ENCODE measurements at places on chromosomes 4 and X. TPM values are rescaled to one million over a fixed set of nuclear protein-coding genes. Genes with fewer than 3 reads are reported as not detected.

The STOX2 gene
- 1.1 TPM for total RNA-seq

The TEX13D gene
- not detected for total RNA-seq

The ADAMTS3 gene
- 3.4 TPM for total RNA-seq

The SMR3A gene
- not detected for total RNA-seq

The CAPN6 gene
- total RNA-seq = not detected

The PDE6B gene
- 0.39 TPM for total RNA-seq

The ZNF157 gene
- total RNA-seq = not detected

The TCEANC gene
- total RNA-seq = 1.3 TPM

The GPR119 gene
- total RNA-seq = not detected

The TKTL2 gene
- total RNA-seq = not detected

The OPHN1 gene
- 2.9 TPM for total RNA-seq

The SCD5 gene
- total RNA-seq = 28.4 TPM

The FAM47A gene
- total RNA-seq = not detected

The NAP1L3 gene
- 0.82 TPM for total RNA-seq

DNA sequence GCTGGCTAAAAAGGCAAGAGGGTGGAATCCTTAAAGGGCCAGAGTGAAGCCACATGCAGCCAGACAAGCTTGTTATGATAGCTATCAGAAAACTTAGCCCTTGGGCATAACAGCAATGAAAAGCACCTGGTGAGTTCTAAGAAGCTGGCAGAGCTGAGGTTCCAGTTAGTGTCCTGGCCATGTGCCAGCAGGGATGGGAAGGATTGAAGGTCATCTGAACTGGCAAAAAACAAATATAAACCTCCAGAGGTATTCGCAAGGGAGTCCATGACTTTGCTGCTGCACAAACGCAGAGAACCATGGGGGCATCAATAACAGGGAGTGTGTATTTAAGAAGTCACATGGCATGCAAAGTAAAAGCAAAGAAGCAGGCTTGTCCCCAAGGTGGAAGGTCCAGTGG lies 208.9 kb downstream of the FAM47A start:
- no peak for DNase-seq

DNA sequence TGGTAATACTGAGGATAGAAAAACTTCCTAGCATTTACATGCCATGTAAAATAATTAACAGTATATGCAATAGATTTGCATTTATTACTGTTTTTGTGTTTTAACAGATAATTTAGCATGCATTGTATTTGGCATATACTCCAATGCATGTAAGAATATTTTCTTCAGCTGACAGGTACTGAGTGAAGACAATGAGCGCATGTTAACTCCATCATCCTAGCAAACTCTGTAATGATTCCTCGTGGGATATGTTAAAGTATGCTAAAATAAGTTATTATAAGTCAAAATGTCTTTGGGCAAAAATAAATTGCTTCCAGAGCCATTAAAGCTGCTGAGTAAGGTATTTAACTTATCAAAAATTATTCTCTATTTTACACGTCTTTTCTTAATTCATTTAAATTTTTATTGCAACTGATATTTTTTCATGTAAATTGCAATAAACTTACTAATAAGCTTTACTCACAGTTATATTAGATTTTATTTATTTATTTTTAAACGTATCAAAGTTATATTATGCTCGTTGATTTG lies 616.4 kb upstream of the NDST4 start:
- no peak for DNase-seq

- no peak for DNase-seq
Measured at GRCh38 chrX:148538582-148538981, 38.2 kb downstream of the AFF2 start.

DNA sequence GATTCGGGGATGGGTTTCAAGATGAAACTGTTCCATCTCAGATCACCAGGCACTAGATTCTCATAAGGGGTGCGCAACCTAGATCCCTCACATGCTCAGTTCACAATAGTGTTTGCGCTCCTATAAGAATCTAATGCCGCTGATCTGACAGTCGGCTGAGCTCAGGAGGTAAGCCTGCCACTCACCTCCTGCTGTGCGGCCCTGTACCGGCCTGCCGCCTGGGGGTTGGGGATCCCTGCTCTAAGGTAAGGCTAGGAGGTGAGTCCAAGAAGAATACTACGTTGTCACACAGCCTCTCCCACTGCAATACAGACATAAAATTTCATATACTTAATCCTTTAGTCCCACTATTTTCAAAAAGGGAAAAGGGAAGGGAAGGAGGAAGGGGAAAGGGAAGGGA lies 213.4 kb upstream of the HCCS start:
- DNase-seq = no peak

DNA sequence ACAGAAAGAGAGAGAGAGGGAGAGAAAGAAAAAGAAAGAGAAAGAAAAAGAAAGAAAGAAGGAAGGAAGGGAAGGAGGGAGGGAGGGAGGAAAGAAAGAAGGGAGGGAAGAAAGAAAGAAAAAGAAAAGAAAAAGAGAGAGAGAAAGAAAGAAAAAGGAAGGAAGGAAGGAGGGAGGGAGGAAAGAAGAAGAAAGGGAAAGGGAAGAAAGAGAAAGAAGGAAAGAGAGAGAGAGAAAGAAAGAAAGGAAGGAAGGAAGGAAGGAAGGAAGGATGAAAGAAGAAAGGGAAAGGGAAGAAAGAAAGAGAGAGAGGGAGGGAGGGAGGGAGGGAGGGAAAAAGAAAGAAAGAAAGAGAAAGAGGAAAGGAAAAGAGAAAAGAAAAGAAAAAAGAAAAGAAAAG lies 10.8 kb downstream of the OPHN1 start:
- no peak for DNase-seq

DNA sequence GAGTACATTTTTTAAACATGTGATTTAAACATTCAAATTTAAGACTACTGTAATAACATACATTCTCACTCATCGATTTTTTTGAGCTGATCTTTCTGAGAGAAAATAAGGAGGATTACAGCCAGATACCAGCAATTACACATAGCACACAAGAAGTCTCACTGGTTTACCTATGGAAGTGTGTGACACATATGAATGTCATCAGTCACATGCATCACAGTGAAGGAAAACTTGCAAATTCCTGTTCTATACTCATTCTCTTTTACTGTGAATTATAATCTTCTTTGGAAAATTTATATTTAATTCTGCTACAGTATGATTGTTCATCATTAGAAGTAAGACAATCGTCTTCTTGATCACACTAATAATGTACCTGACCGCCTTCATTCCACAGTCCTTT lies 21.3 kb upstream of the BMP2K start:
- DNase-seq = no peak

GRCh38 chr4:177010418-177010817 lies 217.7 kb upstream of the VEGFC start:
- DNase-seq = no peak

DNA sequence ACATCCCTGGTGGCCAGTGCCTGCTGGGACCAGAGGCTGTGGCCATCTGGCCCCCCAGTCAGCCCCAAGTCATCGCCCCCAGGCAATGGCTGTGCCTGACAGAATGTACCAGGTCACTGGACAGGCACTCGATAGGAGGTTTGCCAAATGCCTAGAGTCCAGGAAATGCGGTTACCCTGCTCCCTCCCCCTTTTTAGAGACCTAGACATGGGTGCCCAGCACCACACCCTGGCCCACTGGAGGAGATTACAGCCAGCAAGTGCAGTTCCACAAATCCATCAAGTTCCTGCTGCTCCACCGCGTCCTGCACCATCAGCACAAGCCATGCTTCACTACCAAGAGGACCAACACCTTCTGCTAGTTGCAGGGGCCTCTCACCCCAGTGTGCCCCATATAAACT lies 16.2 kb upstream of the ZFX start:
- DNase-seq = no peak

GRCh38 chr4:182655340-182655739 lies 261.8 kb downstream of the DCTD start:
- DNase-seq = no peak

GRCh38 chr4:110634350-110635162 lies 11.7 kb upstream of the PITX2 start:
- DNase-seq = no peak

DNA sequence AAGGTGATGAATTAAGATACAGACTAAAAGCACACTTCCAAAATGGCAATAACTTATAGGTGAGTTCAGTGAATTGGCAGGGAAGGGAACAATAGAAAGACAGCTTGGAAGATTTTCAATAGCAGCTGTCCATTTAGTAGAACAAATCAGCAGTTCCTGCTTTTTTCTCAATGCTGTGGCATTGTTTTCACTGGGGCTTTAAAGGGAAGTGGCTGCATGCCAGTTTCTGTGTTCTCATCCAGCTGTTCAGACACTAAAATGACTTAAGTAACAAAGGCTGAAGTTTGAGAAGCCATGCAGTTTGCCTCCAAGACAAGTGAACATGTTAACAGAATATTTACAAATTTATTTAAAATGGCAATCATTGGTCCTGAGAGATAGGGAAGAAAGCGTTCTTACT lies 291.9 kb downstream of the FAM47A start:
- no peak for DNase-seq

- no peak for DNase-seq
Measured at GRCh38 chrX:150635952-150636351, 57.2 kb upstream of the MTMR1 start.

- DNase-seq = no peak
Measured at GRCh38 chr4:74338792-74339333, 26.1 kb upstream of the EREG start.

DNA sequence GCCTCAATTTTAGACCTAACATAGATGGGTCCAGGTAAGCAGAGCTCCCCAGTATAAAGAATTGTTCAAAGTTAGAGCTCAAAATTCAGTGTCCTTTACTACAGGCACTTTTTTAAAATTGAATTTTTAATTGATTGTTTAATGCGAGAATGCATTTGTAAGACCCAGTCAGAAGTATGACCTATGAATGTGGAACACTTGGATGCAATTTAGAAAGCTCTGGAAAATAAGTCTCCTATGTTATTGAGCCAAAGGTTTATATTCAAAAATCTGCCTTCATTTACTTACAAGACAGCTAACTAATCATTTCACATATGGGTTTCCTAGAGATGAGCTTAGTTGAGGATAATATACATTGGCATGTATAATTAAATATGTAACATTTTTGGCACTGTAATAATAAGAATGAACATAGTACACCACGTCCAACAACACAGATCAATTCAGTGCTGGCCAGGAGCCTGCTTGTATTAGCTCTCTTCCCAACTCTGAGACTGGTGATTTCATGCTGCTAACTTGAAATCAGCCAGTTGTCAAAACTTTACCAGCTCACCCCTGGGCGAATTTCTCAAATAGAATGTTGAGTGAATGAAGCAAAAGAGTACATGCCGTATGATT lies 197.2 kb upstream of the NPY2R start:
- no peak for DNase-seq

DNA sequence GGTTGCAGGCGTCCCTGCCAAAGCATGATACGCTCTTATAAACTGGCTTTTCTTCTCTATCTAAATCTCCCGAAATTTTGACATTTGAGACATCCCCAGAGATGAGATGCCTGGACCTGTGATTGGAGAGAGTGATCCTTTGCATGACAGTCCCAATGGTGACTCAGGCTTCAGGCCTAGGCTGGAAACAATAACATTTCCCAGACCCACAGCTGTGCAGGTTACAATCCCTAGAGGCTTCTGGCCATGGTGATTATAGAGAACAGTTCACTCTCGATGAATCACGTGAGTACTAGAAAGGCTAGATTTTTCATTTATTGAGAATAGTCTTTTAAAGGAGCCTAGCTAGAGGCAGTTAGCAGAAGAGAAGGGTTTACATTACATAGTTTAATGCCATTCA lies 75.9 kb downstream of the SPATA18 start:
- no peak for DNase-seq

DNA sequence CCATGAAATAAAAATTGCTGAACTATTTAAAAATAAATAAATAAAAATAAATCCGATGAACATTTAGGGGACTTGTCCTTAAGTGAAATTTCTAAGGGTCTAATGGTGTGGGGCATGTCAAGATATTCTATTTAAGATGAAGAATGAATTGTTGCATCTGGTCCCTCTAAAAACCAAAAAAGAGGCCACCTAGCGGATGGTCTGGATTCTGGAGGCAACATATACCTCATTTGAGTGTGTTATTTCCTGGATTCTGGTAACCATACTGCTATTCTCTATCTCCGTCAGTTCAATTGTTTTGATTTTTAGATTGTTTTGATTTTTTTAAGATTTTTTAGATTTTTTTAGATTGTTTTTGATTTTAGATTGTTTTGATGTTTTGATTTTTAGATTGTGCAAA lies 28.3 kb downstream of the AGTR2 start:
- DNase-seq = no peak

DNA sequence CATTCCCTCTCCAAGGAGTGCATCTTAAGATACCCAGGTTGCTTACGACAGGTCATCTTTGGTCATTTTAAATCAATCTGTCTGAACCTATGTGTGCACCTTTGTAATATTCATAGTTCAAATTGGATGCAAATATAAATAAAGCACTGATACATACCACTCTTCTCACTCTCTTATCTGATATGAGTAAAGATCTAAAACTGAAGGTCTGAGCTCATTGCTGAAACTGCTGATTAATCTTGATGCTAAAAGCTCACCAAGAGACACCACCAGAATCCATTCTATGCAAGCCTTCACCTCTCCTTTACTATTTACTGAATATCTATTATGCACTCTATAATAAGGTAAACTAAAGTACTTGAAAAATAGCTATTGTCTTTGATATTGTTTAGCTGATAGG lies 16.6 kb downstream of the HSD17B13 start:
- no peak for DNase-seq

- peak; percentile 81 for DNase-seq
Measured at GRCh38 chr4:10123227-10124101, 6.9 kb upstream of the WDR1 start.

- DNase-seq = no peak
Measured at GRCh38 chr4:86452924-86453531, 93.2 kb upstream of the MAPK10 start.

GRCh38 chr4:71209161-71209560 lies 129.7 kb upstream of the SLC4A4 start:
- DNase-seq = no peak

- DNase-seq = no peak
Measured at GRCh38 chrX:15343075-15343476, 7.8 kb upstream of the PIGA start.

DNA sequence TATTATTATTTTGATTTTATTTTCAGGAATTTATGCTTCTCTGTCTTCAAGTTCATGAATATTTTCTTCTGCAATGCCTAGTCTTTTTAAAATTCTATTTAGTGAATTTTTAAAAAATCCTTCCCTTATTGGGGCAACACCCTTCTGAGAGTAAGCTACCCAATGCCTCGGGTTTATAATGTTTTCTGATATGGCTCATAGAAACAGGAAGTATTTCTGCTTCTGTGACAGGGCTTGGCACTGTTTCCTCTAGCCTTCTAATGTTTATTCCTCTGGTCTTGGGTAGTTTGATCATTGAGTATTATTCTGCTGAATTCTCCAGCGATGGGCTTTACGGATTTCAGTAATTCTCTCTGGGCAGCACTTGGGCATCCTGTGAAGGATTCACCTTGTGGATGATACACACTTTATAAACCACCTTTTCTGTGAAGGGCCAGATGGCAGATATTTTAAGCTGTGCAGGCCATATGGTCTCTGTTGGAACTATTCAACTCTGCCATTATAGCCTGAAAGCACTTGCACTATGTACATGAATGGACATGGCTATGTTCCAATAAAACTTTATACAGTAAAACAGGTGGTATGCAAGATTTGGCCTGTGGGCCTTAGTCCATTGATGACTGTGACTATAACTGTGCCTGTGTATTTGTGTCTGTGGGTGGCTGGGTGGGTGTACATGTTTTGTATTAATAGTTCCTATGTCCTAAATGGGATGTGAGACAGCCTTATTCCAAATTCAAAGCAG lies 95.9 kb upstream of the FAT1 start:
- DNase-seq = no peak

- no peak for DNase-seq
Measured at GRCh38 chr4:6840062-6840976, 57.8 kb downstream of the KIAA0232 start.

GRCh38 chr4:88828842-88829571 lies 131.4 kb upstream of the NAP1L5 start:
- DNase-seq = no peak

GRCh38 chrX:153862369-153863250 lies 23.4 kb downstream of the L1CAM start:
- DNase-seq = no peak

Measured in glomerular endothelial cell (primary cell).